ENCODE measurements at places on chromosomes 12 and 14. TPM values are rescaled to one million over a fixed set of nuclear protein-coding genes. Genes with fewer than 3 reads are reported as not detected.

DTX1 gene
- 2.5 TPM for total RNA-seq

RDH12 gene
- 0.48 TPM for total RNA-seq

CPNE6 gene
- 0.04 TPM for total RNA-seq

CLEC2B gene
- total RNA-seq: 0.18 TPM

TBC1D30 gene
- total RNA-seq: 0.62 TPM

SYT10 gene
- total RNA-seq: 0.92 TPM

USP44 gene
- total RNA-seq: 142 TPM

GRCh38 chr12:93950311-93950710, 198.1 kb upstream of the PLXNC1 start:
- no peak for DNase-seq

DNA sequence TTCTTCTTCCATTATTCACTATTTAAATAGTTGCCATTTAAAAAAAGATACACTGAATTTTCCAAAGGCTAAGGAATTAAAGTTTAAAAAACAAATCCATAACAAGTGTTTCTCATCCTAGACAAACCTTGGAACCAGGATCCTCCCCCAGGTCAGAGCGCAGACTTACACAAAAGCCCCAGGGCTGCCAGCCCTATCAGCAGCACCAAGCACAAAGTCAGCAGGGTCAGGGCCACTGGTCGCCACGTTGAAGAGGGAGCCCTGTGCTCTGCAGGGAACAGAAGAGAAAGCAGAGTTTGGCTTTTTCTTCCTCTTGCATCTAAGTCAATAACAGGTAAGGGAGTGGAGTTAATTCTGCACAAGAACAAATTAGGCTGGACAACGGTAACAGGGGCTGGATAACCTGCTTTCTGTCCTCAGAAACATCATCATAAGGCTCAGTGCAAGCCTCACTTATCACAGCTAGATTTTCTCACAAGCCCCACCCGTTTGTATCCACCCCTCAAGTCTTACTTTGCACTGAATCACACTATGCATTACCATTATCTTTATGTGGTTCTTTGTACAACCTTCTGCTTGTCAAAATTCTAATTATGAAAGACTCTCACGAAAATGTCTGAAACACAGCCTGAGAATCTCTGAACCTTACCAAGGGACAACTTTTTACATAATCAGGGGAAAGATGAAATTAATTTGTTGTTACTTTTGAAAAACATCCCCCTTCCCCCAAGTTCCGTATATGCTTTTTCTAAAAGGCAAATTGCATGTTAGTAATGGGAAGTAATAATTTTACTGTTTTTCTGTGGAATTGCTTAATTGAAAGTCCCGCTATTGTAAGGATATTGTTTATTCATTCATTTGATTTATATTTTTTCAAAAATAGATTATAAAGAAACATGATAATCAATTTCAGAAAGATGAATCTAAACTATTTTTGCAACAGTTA, 9.6 kb downstream of the CLEC1A start:
- peak; percentile 16 for DNase-seq

DNA sequence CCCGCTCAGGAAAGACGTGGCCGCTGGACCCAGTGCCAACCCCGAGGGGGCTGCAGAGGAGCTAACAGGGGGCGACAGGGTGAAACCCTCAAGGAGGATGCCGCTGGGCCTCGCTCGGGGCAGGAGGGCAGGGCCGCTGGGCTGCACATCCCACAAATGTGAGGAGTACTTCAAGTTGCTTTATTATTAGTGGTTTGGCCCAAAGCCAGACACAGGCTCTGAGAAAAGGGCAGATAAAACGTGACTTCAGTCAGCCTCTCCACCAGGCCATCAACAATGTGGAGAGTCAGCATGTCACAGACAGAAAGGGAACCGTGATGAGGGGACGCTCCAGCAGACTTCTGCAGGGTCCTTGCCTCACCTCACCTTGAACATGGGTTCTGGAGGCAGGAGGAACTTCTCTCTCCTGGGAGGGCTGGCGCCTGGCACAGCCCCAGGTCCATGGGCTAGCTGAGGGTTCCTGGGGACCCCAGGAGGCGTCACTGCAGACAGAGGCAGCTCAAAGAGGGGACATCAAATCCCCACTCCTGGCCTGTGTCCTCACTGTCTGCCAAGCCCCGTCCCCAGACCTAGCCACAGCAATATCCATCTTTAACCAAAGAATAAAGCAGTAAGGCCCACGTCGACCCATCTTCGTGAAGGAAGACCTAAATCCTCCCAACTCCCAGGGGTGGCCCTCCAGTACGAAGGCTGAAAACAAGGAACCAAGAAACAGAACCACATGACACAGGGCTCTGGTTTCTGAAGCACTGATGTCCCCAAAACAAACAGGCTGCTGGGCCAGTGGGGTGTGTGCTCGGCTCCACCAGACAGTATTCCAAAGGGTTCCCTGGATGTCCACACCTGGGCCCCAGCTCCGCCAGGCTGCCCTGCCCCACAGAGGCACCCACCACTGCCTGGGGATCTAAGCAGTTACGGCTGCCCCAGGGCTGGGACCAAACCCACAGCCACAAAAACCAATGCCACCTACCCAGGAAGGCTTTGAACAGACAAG, 35.1 kb downstream of the CCDC85C start:
- no peak for DNase-seq

GRCh38 chr12:119700078-119700477, 32.1 kb downstream of the PRKAB1 start:
- no peak for DNase-seq

- DNase-seq: no peak
Measured at GRCh38 chr14:103925316-103925715, 2.9 kb upstream of the TDRD9 start.

- DNase-seq: no peak
Measured at GRCh38 chr12:99140017-99140720, 495.1 kb downstream of the APAF1 start.

DNA sequence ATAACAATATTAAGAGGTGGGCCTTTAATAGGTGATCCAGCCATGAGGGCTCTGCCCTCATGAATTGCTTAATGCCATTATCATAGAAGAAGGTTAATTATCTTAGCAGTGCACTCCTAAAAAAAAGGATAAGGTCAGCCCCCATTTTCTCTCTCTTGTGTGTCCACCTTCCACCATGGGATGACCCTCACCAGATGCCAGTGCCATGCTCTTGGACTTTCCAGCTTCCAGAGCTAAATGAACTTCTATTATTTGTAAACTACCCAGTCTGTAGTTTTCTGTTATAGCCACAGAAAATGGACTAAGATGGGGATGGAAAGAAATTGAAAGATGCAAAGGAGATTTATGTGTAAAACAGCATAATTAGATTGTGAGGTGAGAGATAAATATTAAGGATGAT, 125.4 kb downstream of the FOXA1 start:
- no peak for DNase-seq

DNA sequence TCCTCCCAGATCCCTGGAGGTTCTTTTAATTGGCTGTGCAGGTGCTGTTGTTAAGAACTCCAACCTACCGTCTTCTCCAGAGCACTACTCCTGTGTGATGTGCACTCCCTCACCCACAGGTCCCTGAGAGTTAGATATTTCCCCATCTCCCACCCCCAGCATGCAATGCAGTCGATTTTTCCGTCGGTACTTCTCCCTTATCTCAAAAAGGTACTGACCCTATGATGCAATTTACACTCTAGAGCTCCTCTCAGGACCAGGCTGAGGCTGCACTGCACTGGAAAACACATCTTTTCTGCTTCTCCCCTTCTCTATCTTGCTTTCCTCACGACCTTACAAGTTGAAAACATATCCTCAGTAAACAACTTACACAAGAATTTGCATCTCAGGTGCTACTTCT, 312.4 kb upstream of the TBX3 start:
- DNase-seq: no peak

DNA sequence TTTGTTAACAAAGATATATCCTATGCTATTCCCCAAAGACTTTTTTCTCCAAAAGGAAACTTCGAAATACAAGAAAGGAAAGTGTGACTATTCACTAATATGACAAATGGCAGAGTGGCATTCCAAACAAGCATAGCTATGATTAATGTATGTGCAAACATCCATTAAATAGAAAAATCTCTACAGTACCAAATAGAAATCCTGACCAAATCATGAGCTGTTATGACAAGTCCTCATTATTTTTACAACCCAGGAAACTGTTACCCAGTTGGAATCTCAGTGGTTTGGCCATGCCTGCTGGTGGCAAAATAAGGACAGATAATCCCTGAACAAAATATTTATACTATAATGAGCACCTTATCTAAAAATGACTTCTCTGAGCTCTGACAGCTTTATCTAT, 202.1 kb downstream of the SEC23A start:
- no peak for DNase-seq

DNA sequence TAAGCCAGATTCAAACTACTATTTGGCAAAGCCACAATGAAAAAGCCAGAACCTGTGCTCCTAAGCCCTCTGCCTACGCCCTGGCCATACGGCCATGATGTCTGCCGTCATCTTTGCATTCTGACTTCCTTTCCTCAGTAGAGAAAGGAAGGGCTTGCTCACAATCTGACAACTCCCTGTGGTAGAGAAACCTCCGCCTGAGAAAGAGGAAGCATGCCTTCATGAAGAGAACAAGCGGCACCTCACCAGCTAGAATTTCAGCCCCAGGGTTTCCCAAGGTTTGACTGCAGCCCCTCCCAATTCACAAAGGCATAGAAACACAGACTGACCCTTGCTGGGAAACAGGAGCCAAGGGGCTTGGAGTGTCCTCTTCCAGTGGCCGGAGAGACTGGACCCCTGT, 25.7 kb downstream of the TEP1 start:
- DNase-seq: no peak

DNA sequence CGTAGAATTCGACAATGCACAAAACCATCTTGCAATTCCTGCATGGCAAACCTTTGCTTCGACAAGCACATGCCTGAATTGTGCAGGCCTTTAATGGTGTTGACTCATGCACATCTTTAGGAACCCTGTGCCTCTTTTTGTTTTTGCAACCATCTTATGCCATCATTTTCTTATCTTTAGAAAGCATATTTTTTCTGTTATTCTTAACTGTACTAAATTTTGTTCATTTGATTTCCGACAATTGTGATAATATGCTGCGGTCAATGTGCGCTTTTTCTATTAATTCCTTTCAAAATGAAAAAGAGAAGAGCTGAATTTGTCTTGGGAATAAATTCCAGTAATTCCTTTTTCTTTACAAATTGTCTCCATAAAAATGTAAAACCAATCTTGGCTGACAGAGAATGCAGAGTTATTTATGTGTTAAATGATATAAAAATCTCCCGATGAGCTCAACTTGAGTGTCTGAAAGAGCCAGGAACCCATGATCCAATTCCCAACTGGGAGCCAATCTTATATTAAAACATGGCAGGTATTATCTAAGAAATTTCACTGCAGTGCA, 20.1 kb upstream of the CDK17 start:
- no peak for DNase-seq

GRCh38 chr12:71478270-71478669, 38.7 kb downstream of the LGR5 start:
- DNase-seq: no peak

GRCh38 chr12:123731596-123731995, 19.4 kb downstream of the ATP6V0A2 start:
- no peak for DNase-seq

DNA sequence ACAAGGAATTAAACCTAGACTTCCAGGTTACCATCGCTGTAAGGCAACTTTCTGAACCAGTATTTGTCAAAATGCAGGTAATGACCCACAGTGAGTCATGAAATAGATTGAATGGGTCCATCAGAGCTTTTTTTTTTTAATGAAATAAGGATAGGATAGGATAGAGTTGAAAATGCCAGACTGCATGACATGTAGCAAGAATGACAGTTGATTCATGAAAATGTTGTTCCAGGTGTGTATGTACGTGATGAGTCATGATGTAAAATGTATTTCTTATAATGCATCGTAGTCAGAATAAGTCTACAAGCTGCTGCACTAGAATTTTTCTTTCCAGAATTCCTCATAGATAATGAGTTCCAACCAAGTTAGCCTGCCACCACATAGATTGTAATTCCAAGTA, 184.4 kb upstream of the BCL2L14 start:
- no peak for DNase-seq

DNA sequence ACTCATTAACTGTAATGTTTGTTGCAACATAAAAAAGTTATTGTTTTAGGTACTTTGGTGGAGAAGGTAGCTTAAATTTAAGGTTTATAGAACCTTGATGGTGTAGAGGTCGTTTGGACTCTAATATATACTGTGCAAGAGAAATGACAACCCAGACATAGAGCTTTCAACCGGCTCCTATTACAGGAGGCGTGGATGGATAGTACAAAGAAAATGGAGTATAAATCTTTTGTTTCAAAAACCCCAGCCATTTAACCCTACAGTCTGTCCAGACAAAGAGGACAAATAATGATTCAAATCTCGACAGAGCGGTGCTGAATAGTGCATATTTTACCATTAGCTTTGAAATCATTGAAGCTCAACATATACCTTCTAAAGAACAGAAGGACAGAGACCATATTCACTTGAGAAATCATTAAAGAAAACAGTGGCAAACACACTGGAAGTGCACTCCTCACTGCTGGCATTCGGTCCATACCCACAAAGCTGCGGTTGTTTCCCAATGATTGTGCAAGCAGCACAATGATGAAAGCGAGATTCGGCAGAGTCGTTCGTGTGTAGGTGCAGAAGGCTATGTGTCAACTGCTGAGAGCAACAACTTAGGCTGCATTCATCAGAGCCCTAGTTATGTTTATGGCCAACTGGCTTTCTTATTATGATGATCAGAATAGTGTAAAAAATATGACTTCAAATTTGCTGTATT, 688.6 kb downstream of the NOVA1 start:
- DNase-seq: no peak

- DNase-seq: no peak
Measured at GRCh38 chr14:52885230-52885629, 65.6 kb downstream of the FERMT2 start.

DNA sequence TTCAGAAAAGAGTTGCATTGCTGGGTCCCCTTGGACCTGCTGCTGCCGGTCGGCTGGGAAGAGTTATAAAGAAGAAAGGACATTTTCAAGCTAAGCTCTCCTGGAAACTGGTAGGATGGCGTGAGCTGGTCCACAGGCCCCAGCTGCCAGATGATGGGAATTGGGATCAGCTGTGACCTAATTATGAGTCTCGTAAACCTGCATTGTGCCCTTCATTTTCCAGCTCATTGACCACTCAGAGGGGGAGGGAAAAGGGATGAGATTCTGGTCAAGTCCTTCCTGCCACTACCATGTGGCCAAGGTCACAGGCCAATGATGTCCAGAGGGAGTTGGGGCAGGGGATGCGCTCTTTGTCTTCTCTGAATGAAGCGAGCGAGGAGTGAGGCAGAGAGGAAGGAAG, 320.9 kb downstream of the NRXN3 start:
- no peak for DNase-seq

DNA sequence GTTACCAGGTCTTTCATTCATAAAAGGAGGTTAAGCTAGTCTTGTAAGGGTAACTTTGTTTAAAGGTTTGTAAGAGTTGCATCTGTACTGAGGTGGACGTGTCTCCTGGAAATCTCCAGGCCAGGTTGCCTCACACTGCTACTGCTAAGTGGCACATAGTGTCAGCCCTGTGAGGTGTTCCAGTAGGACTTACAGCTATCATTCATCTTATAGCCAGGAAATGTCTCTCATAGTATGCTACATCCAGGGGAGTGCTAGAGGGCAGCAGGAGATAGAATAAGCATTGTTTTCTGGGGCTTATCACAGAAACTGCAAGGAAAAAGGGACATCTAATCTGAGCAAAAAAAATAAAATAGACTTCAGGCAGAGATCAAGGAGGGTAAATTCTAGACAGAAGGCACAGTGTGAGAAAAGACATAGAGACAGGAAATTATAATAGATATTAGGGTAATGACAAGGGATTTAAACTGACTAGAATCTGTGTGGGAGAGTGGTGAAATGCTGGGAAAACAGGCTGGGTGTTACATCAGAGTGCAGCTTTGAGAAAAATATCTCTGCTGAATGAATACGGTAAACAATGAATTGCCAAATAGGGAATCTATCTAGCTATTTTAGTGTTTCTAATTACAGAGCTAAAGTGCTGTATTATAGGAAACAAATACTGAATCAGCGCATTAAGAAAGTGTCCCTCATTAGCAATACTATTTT, 205.1 kb upstream of the ABCD2 start:
- DNase-seq: no peak
